ENCODE measurements at places on chromosomes 5 and 9. TPM values are rescaled to one million over a fixed set of nuclear protein-coding genes. Genes with fewer than 3 reads are reported as not detected.

The ABO gene
- total RNA-seq: not detected

The FCN2 gene
- not detected for total RNA-seq

The GPR21 gene
- 0.17 TPM for total RNA-seq

The DENND4C gene
- total RNA-seq: 96.6 TPM

The FANCC gene
- 5.1 TPM for total RNA-seq

The MAP3K1 gene
- 5.4 TPM for total RNA-seq

The ATOSB gene
- 26.5 TPM for total RNA-seq
